Testis (tissue), 5 donors: ENCODE measurements at places on chromosomes 2 and 18.

- peaks cover 41% of the 10 kb centered on the region for H3K4me1 ChIP-seq
- no peaks in the 10 kb centered on the region for H3K27me3 ChIP-seq
- DNase-seq = peak; percentile 98
- no peaks in the 10 kb centered on the region for H3K36me3 ChIP-seq
- H3K27ac ChIP-seq = peak overlapping the region; percentile 96
These were observed 32.9 kb downstream of the HS1BP3 start for GRCh38 chr2:20617892-20618467.

DNA sequence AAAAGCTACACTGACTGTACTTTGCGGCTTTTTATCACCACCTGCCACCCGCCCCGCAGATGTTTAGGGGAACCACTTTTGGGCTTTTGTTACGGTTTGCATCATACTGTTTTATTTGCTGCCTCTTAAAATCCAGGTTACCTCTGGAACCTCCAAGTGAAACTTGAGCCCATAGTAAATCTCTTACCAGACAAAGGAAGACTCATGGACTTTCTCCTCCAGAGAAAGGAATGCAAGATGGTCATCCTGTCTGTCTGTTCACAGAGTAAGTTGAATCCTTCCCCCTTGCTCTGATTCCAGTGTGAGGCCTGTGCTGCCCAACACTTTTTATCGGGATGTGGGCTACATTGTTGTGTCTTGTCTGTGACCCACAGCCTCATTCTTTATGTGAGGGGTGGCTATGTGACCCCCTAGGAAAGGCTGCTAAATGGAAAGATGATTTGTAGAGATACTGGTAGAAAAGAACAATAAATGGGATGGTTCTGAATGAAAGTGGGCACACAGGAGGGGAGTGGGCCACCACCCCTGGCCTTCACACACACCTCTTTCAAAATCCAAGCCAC, 23.3 kb downstream of the RMC1 start:
- no peak overlapping the region for H3K4me3 ChIP-seq
- DNase-seq = no peak
- peaks cover 3% of the 10 kb centered on the region for H3K36me3 ChIP-seq
- H3K27ac ChIP-seq = no peak overlapping the region
- no peaks in the 10 kb centered on the region for H3K27me3 ChIP-seq
- H3K4me1 ChIP-seq = no peaks in the 10 kb centered on the region

- no peak overlapping the region for H3K4me3 ChIP-seq
- no peak overlapping the region for H3K27ac ChIP-seq
- no peak for DNase-seq
- no peaks in the 10 kb centered on the region for H3K27me3 ChIP-seq
- no peaks in the 10 kb centered on the region for H3K4me1 ChIP-seq
These were observed 34.9 kb downstream of the BCL2L11 start for GRCh38 chr2:111155610-111156009.

DNA sequence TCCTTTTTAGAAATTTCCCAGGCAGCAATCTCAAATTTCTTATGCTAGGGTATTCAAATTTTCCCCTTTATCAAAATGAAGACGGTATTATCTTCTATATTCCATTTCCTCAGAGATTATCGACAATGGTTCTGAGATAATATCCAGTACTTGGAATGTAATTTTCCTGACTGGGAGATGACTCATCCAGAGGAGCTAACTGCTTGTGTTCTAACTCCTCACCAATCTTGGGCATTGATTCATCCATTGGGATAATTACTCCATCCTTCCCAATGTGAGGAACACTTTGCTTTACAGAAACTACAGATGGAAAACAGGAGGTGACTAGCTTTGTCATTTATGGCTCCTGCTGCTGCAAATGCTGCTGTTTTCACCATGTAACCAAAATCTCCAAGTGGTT, 239.4 kb upstream of the LYPD1 start:
- no peaks in the 10 kb centered on the region for H3K27me3 ChIP-seq
- H3K4me1 ChIP-seq = no peaks in the 10 kb centered on the region
- no peak overlapping the region for H3K27ac ChIP-seq
- no peaks in the 10 kb centered on the region for H3K36me3 ChIP-seq

DNA sequence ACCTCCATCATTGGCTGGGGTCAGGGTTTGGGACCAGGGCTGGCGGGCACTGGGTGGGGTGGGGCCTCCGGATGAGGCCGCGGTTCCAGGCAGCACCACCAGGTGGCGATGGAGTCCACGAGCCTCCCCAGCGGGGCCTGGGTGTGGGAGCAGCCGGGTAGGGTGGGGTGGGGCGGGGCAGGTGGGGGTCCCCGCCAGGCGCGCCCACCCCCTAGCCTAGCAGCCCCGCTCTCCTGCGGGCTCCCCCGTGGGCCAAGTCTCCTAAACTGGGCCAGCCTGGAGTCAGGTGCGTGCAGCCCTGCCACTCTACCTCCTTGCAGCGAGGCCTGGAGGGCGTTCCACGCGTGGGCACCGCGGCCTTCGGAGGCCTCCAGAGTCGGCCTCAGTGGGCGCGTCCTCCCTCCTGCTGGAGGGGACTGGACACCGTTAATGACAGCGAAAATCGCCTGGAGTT, 187.5 kb downstream of the TWIST2 start:
- no peaks in the 10 kb centered on the region for H3K4me1 ChIP-seq
- no peaks in the 10 kb centered on the region for H3K27me3 ChIP-seq
- H3K36me3 ChIP-seq = no peaks in the 10 kb centered on the region
- no peak overlapping the region for H3K27ac ChIP-seq

GRCh38 chr2:197847651-197848401, 43.4 kb downstream of the PLCL1 start:
- H3K27ac ChIP-seq = no peak overlapping the region
- no peaks in the 10 kb centered on the region for H3K27me3 ChIP-seq
- H3K4me1 ChIP-seq = no peaks in the 10 kb centered on the region
- H3K36me3 ChIP-seq = no peaks in the 10 kb centered on the region
- H3K4me3 ChIP-seq = no peak overlapping the region
- no peak for DNase-seq

DNA sequence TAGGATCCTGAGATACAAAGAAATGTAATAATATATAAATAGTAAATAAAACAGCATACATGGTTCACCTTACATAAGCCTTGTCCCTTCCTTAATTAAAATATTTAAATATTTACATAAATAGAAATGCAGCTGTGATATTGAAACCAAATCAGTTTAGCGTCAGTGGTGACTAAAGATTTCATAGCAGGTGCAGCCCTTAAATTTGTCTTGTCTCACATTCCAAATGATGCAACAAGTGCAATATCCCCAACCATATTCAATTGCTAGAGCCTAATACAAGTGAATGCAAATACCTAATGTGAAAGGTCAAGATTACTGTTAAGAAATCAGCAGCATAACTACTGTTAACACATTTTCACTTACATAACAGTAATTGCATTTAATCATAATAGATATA, 539.5 kb downstream of the NYAP2 start:
- H3K27me3 ChIP-seq = no peaks in the 10 kb centered on the region
- H3K36me3 ChIP-seq = no peaks in the 10 kb centered on the region
- no peaks in the 10 kb centered on the region for H3K4me1 ChIP-seq
- H3K4me3 ChIP-seq = no peak overlapping the region

GRCh38 chr2:181859123-181859522, 32.4 kb upstream of the ITPRID2 start:
- H3K27me3 ChIP-seq = no peaks in the 10 kb centered on the region
- no peak overlapping the region for H3K4me3 ChIP-seq
- no peak overlapping the region for H3K27ac ChIP-seq
- no peaks in the 10 kb centered on the region for H3K36me3 ChIP-seq

DNA sequence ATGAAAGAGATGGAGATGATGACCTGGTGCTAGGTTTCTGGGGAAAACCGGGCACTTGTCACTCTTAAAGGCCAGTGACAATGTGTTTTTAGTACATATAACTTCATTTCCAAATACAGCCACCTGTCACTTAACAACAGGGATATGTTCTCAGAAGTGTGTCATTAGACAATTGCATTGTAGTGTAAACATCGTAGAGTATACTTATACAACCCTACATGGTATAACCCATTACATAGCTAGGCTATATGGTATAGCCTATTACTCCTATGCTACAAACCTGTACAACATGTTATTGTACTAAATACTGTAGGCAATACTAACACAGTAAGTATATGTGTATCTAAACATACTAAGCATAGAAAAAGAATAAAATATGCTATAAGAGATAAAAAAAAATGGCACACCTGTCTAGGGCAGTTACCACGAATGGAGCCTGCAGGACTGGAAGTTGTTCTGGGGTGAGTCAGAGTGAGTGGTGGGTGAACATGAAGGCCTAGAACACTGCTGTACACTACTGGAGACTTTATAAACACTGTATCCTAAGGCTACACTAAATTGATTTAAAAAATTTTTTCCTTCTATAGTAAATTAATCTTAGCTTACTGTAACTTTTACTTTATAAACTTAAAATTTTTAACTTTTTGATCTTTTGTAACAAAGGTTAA, 123.2 kb downstream of the THADA start:
- H3K4me1 ChIP-seq = no peaks in the 10 kb centered on the region
- H3K36me3 ChIP-seq = no peaks in the 10 kb centered on the region
- no peak overlapping the region for H3K4me3 ChIP-seq
- no peak for DNase-seq
- H3K27ac ChIP-seq = no peak overlapping the region

DNA sequence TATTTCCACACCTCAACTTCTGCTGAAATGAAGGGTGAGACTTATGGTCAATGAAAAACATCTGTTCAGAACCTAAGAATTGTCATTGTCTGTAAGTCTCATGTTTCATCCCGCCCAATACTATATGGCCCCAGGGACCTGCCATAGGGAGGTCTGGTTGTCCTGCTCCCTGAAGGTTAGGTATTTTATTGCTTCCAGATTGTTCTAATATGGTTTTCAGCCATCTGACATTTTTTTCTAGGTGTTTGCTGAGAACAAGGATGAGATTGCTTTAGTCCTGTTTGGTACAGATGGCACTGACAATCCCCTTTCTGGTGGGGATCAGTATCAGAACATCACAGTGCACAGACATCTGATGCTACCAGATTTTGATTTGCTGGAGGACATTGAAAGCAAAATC, 7.3 kb downstream of the XRCC5 start:
- no peaks in the 10 kb centered on the region for H3K27me3 ChIP-seq
- H3K27ac ChIP-seq = no peak overlapping the region
- H3K36me3 ChIP-seq = no peaks in the 10 kb centered on the region
- no peak overlapping the region for H3K4me3 ChIP-seq
- DNase-seq = no peak

DNA sequence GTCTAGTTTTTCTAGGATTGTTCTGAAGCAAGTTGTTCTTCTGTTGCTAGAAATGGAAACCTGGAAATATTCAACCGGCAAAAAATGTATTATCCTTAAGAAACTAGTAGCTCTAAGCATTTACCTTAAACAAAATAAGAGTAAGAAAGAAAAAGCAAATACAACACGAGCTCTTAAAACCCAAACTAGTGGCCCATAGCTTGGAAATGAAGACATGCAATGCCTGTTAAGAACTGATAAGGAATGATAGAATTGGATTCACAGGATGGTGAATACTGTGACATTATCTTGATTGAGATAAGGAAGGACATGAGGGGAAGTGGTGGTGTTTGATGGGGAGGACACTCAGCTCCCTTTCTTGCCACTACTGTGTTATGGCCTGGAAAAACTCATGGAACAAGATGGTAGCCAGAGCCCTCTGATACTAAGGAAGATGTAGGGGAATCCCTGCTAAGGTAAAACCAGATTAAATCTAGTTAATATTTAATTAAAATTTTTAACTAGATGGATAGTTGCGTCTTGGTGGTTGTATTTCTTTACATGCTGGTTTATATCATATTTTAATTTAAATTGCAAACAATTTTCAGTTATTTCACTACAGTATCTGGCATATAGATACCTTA, 193.8 kb downstream of the LPIN1 start:
- no peak overlapping the region for H3K4me3 ChIP-seq
- no peaks in the 10 kb centered on the region for H3K36me3 ChIP-seq
- no peaks in the 10 kb centered on the region for H3K27me3 ChIP-seq

DNA sequence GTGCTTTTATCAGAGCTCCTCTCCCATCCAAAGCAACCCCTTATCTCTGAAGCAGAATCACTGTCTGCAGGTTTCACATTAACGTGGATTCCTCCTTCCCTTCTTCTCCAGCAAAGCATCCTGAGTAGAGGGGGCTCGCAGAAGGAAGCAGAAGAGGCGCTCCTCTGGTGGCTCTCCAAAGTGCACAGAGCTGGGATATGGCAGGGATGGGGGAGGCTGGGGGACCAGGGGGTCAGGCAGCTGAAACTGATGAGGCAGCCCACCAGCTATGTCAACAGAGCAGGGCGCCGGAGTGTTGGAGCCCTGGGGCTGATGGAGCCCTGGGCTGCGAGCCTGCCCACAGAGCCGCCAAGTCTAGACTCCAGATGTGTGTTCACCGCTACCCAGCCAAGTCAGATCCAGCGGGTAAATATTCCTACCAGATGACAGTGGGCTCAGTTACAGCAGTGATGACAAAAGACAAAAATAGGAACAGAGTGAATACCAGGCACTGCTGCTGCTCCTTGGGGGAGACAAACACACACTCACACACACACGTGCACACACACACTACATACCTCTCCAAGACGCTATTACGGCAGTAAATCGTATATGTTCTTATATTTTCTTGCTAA, 678.3 kb upstream of the ID2 start:
- peaks cover 19% of the 10 kb centered on the region for H3K4me1 ChIP-seq
- H3K27me3 ChIP-seq = no peaks in the 10 kb centered on the region
- no peak overlapping the region for H3K4me3 ChIP-seq
- no peaks in the 10 kb centered on the region for H3K36me3 ChIP-seq

DNA sequence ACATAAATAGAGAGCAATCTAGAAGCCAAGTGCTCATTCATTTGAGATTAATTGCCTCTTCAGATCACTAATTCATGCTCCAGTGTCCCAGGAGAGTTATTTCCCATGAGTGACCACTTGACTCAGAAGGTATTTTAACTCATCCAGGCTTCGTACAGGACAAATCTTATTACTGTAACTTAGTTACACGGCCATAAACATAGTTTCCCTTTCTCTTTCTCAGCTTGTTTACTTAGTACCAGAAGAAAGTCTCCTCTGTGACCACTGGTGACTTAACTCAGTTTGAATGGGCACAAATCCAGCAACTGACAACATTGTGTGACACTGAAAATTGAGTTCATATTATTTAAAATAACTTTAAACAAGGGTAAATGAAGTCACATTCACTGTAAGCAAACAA, 25.3 kb downstream of the MMADHC start:
- no peak for DNase-seq
- H3K4me1 ChIP-seq = no peaks in the 10 kb centered on the region
- no peaks in the 10 kb centered on the region for H3K36me3 ChIP-seq
- no peak overlapping the region for H3K27ac ChIP-seq
- no peak overlapping the region for H3K4me3 ChIP-seq
- H3K27me3 ChIP-seq = no peaks in the 10 kb centered on the region

- no peaks in the 10 kb centered on the region for H3K27me3 ChIP-seq
- no peak overlapping the region for H3K4me3 ChIP-seq
- no peaks in the 10 kb centered on the region for H3K4me1 ChIP-seq
- DNase-seq = no peak
These were observed 56.6 kb downstream of the LCLAT1 start for GRCh38 chr2:30503695-30504052.

DNA sequence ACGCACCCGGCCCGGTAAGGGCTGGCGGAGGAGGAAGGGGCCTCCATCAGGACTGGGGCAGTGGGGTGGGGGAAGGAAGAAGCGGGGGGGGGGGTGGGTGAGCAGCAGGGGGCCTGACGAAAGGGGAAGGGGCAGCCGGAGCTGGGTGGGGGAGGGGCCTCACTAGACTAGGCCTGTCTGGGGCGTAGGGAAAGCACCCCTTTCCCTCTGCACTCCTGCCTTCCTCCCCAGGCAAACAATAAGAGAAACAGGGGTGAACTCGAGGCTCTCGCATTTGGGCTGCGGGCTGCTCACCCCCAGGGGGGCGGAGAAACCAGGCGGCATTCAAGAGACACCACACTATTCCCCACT, 82.7 kb upstream of the POMC start:
- H3K36me3 ChIP-seq = no peaks in the 10 kb centered on the region
- no peak for DNase-seq
- peak overlapping the region; percentile 91 for H3K27ac ChIP-seq
- peaks cover 27% of the 10 kb centered on the region for H3K4me1 ChIP-seq
- H3K27me3 ChIP-seq = no peaks in the 10 kb centered on the region
